ENCODE measurements at places on chromosomes 6 and 20.

- DNase-seq, result no peak
These were observed 241.1 kb upstream of the THEMIS start for GRCh38 chr6:128141932-128142331.

- DNase-seq, result no peak
These were observed 35.0 kb upstream of the SGK1 start for GRCh38 chr6:134352786-134353480.

- no peak for DNase-seq
These were observed 22.9 kb upstream of the SPO11 start for GRCh38 chr20:57306747-57307146.

- no peak for DNase-seq
These were observed 131.6 kb downstream of the GMPR start for GRCh38 chr6:16369989-16370388.

GRCh38 chr6:164442572-164442971 is 866.8 kb downstream of the C6orf118 start:
- DNase-seq, result no peak

DNA sequence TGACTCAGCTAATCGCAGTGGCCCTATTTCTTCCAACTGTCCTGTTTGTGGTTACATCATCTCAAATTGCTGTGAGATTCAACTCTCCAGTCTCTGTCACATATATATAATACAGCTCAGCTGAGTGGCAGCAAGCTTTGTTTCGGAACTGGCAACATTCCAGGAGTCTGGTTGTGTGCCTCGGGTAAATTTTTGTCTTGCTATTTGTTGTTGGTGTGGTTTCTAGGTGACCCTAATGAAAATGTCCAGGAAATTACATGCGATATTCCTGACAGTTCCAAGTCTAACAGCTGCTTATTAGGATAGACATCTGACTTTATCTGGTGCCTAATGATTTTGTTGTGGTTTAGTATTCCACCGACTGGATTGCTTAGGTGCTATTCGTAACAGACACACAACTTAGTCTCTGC is 581.8 kb downstream of the CD109 start:
- DNase-seq, result no peak

- DNase-seq, result no peak
These were observed 276.3 kb downstream of the KIF16B start for GRCh38 chr20:16296931-16297330.

- no peak for DNase-seq
These were observed 15.8 kb upstream of the FAM8A1 start for GRCh38 chr6:17584241-17584803.

DNA sequence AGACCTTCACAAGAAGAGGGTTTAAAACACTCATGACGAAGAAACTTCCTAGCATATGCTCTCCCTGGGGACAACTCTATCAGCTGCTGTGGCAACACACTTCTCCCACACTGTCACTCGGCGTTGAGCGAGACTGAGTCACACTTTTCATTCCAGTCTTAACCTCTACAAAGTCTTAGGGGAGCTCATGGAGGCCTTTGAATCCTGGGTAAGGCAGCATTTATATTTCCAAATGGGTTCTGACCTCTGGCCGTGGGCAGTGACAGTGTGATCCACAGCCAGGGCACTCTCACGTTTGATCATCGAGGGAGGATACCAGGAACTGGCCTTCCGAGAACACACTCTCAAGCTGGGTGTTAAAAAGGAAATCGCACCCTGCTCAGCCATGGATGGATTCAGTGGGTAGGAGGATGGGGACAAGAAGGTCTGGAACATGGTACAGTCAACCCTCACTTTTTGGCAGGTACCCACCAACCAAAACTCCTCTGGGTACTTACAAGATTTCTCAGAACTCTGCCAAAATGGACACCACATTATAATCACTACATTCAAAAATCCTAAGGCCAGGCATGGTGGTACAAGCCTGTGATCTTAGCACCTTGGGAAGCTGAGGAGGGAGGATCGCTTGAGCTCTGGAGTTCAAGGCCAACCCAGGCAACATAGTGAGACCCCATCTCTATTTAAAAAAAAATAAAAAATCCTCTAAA is 19.6 kb downstream of the RRBP1 start:
- no peak for DNase-seq

DNA sequence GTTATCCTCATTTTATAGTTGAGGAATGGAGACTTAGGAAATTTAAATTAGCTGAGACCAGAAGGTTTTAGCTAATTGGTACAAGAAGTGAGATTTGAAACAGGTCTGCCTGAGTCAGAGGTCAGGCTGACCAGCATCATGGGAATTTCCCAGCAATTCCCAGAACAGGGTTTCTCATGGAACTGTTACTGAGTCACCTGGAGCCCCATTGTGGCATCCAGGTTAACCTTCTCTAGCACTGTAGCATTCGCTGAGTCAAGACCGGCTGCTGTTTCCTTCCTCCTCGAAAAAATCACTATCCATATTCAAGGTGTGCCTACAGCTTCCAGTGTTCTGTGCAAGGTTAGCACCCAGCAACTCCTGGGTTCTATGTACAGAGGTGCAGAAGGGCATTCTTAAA is 238.0 kb upstream of the MAN1A1 start:
- DNase-seq, result no peak

- no peak for DNase-seq
These were observed 418.3 kb upstream of the POU3F2 start for GRCh38 chr6:98416027-98416426.

- DNase-seq, result no peak
These were observed 6.2 kb downstream of the RWDD2A start for GRCh38 chr6:83199173-83199862.

DNA sequence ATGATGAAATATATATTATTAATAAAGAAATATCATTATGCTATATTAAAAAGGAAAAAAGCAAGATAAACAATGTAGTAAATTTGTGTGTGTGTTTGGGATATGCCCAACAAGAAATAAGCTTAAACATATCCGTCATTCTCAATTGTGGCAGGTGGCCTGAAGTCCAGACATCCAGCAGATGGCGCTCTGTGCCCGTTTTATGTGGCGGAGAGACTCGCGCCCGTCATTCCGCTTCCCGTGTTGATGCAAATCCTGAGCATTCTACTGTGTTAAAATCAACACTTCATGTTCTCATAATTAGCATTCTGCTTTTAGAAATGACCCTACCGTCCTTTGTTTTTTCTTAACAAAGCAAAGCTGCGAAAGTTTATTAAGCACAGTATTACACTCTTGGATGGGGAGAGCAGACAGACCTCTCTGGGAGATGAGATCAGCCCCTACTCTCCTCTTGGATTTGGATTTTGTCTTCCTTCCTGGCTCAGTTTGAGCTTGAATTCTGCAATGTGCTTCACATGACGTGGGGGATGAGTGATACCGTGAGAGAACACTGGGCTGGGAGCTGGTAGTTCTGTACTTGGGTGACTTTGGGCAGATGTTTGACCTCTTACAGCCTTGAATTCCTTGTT is 125.8 kb downstream of the MCHR2 start:
- peak; percentile 11 for DNase-seq

DNA sequence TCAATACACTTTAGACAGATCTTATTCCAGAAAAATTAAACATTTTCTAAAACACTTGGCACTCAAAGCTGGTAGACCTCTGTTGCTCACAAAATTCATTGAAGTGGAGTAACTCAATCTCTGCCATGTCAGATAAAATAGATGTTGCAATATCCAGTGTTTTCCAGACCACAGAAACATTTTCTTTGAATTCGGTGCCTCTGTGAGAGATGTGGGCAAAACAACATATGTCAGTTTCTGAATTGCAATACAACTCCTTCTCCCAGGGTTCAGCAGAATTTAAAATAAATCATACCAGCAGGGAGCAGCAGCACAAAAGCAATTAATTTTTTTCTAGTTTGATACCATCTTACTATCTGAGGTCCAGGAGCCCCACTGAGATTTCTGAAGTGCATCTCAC is 11.3 kb upstream of the PKHD1 start:
- no peak for DNase-seq

GRCh38 chr6:41204156-41204555 is 3.2 kb upstream of the TREML2 start:
- no peak for DNase-seq

GRCh38 chr6:28282926-28283325 is 1.6 kb downstream of the PGBD1 start:
- no peak for DNase-seq

- no peak for DNase-seq
These were observed 19.3 kb upstream of the RAMACL start for GRCh38 chr6:166605752-166606151.

GRCh38 chr6:55918639-55919038 is 43.2 kb upstream of the BMP5 start:
- no peak for DNase-seq

DNA sequence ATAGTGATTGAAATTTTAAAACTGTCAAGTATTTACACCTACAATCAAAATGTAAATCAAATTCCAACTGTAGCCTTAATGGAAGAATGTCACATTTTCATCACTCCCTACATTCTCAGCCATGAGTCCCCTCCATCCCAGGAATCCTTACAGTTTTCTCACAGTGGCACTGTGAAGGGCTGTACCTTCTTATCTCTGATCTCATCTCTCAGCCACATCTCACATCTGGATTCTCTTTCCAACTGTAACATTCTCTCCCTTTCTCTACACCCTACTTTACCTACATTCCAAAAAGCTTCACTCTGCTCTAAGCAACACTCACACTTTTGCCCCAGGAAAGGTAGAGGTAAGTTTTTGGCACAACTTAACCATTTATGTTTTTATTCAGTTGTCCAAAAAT is 8.9 kb upstream of the MARCKS start:
- DNase-seq, result no peak

DNA sequence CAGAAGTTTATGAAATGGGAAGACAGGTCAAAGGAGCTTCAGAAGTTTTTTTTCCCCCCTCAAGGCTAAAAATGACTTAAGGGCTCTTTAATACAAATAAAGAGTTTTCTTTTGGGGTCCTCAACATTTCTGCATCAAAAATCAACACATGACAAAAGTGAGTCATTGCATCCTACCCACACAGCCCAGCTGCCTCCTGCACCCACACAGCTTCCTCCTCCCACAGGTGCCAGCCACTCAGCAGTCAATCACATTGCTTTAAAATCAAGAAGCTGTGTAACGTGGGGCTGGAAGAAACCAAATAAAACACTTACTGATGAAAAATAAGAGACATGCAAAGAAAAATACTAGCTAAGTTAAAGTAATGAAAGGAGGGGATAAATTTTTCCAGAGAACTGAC is 68.5 kb downstream of the MAP3K5 start:
- peak; percentile 24 for DNase-seq

DNA sequence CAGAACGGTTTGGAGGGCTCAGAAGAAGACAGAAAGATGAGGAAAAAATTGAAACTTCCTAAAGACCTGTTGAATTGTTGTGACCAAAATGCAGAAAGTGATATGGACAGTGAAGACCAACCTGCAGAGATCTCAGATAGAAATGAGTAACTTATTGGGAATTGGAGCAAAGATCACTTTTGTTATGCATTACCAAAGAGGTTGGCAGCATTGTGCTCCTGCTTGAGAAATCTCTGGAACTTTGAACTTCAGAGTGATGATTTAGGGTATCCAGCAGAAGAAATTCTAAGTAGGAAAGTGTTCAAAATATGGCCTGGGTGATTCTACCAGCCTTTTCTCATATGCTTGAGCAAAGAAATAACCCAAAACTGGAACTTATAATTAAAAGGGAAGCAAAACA is 136.0 kb downstream of the GJA1 start:
- DNase-seq, result no peak

- DNase-seq, result peak; percentile 75
These were observed 8.7 kb upstream of the PMEPA1 start for GRCh38 chr20:57718490-57719009.

DNA sequence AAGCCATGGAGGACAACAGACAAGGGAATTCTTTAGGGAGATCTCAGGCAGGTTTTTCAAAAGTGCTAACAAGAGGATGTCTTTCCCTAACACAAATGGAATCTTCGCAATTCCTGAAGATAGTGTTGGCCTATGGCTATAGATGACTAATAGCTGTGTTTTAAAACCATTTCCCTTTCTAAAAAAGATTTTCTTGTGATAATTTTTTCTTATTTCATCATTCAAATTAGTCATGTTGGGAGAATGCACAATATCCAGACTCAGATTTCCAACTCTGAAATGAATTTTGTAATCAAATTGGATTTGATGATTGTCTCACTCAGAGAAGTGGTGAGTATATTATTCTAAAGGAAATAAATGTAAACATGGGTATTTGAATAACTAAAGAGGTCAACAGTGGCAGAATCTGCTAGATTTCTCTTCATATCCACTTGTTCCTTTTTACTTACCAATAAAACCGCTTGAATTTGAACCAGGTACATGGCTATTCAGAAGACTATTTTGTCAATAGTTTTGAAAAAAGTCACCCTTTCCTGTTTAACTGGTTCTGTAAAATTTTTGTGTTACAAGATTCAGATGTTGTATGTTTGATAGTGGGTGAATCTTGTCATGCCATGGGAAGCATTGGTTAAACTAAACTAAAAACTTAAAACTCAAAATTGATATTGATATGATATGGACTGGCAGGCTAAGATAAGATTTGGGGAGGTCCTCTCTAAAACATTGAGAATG is 1223.7 kb upstream of the EYS start:
- DNase-seq, result no peak

DNA sequence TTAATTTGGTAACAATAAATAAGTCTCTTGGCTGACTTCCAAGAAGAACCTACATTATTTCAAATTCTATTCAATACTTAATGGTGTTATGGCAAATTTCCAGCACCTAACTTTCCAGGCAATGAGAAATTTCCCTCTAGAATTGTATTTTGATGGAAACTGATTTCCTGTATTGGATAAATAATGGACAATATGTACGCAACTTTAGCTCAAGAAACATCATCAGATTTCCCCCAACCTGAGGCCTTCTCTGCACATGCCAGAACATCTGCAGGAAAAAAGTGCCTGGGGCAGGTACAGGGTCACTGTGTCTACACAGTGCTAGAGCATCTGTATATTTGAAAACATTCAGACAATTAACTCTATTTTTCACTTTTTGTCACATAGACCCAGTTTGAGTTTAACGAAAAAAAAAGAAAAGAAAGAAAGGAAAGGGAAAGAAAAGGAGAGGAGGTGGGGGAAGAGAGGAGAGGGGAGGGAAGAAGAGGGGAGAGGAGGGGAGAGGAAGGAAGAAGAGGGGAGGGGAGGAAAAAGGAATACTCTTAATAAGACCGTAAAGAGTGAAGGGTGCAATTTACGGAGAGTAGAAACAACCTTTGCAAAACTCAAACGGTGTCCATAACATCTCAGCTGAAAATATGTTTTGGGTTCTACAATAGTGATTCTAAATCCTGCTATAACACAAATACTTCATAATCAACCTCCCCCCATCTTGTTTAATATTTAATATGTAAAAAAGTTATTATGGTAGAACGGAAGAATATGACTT is 130.0 kb downstream of the TSHZ2 start:
- no peak for DNase-seq
